ENCODE measurements at places on chromosomes 11 and 22.

DNA sequence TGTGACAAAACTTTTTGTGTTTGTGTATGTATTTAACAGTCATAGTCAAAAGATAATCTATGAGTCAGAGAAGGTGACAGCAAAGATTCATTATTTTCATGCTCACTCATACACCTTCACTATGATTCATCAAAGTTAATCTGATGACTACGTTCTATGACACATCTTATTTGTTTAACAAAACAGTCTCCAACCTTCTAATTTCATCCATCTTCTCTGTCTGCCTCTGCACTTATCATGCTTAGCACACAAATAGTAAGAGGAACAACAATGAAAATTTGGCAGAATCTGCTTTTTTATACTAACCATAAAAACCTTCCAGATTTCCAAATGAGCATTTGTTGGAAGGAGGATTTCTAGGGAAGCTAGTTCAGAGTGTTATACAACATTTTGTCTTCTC is 568.9 kb downstream of the LUZP2 start:
- no peak for DNase-seq

DNA sequence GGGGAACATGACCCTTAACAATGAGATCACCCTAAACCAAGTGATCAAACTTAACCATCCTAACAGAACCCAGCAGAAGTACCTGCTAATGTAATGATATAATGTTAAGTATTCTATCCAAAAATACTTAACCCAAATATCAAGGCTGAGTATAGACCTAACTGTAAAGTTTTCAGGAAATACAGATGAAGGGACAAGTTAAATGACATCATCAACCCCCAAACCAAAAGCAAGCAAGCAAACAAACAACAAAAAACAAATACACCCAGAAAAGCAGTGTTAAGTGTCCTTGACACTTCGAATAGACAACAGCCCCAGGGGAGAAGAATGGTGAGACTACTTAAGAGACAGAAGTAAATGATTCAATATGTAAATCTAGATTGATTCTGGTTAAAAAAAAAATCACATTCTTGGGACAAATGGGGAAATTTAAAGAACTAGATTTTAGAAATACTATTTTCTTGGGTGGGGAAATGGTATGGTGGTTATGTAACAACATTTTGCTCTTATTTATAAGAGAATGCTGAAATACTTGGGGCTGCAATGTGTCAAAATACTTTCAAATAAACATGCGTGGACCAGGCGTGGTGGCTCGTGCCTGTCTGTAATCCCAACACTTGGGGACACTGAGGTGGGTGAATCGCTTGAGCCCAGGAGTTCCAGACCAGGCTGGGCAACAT is 2.5 kb downstream of the CSTF3 start:
- DNase-seq = no peak

GRCh38 chr11:18071098-18071705 is 25.1 kb upstream of the TPH1 start:
- DNase-seq = no peak

- DNase-seq = no peak
Observed at GRCh38 chr22:31332010-31332409, 14.1 kb downstream of the PATZ1 start.

GRCh38 chr22:20279662-20280134 is 11.6 kb upstream of the RTN4R start:
- DNase-seq = no peak

DNA sequence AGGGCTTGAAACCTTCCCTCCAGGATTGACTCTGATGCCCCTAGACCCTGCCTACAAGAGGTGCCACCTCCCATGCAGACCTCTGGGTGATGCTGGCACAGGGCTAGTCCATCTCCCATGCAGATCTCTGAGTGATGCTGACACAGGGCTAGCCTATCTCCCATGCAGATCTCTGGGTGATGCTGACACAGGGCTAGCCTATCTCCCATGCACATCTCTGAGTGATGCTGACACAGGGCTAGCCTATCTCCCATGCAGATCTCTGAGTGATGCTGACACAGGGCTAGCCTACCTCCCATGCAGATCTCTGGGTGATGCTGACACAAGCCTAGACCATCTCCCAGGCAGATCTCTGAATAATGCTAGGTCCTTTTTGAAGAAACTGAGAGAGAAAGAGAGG is 321.7 kb downstream of the NTM start:
- no peak for DNase-seq

DNA sequence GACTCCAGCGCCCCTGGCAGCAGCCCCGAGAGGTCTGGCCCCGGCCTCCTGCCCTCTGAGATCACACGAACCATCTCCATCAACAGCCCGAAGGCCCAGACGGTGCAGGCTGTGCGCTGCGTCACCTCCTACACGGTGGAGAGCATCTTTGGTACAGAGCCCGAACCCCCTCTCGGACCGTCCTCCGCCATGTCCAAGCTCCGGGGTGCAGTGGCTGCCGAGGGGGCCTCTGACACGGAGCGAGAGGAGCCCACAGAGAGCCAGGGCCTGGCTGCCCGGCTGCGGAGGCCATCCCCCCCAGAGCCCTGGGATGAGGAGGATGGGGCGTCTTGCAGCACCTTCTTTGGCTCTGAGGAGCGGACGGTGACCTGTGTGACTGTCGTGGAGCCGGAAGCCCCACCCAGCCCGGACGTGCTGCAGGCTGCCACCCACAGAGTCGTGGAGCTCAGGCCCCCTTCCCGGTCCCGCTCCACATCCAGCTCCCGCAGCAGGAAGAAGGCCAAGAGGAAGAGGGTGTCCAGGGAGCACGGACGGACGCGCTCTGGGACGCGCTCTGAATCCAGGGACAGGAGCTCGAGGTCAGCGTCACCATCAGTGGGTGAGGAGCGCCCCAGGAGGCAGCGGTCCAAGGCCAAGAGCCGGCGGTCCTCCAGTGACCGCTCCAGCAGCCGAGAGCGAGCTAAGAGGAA is 7.6 kb downstream of the IRF7 start:
- DNase-seq = no peak

DNA sequence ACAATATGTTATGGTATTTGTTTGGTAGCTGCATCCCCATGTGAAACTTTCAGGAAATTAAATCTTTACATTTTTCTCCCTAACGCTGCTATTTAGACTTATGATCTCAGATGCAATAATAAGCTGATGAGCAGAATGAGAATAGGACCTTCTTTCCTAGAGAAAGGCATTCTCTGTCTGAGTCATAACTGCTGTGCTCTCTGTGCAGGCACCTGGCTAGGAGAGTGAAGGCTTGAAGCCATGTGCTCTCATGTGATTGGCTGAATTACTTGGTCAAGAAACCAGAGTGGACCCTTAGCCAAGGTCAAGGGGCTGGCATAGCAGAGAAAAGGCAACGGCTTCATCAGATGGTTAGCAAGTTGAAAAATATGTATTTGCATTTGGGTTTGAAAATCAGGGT is 185.0 kb downstream of the ADAMTS15 start:
- DNase-seq = no peak

- no peak for DNase-seq
Observed at GRCh38 chr11:41245704-41246398, 213.6 kb downstream of the LRRC4C start.

GRCh38 chr22:42654436-42655073 is 5.4 kb upstream of the CYB5R3 start:
- DNase-seq = no peak

GRCh38 chr22:24010018-24010391 is 1.1 kb upstream of the CABIN1 start:
- no peak for DNase-seq

DNA sequence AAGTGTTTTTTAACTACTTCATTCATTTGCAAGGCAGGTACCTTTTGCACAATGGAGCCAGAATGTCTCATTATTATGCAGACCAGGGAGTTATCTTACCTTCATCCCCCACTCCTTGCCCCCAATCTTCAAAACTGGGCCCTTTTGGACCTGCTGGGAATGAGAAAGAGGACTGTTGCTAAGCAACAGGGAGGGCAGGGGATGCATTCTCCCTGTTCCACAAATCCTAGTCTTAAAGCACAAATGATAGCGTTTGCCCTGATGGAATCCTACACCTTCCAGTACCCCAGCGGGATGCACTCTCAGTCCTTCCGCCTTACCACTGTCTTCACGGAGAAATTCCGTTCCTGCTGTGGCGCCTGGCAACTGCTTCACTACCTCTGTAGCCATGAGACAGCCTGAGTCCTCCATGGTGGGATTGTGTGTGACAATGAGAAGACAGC is 4.1 kb upstream of the KCNJ1 start:
- DNase-seq = no peak

DNA sequence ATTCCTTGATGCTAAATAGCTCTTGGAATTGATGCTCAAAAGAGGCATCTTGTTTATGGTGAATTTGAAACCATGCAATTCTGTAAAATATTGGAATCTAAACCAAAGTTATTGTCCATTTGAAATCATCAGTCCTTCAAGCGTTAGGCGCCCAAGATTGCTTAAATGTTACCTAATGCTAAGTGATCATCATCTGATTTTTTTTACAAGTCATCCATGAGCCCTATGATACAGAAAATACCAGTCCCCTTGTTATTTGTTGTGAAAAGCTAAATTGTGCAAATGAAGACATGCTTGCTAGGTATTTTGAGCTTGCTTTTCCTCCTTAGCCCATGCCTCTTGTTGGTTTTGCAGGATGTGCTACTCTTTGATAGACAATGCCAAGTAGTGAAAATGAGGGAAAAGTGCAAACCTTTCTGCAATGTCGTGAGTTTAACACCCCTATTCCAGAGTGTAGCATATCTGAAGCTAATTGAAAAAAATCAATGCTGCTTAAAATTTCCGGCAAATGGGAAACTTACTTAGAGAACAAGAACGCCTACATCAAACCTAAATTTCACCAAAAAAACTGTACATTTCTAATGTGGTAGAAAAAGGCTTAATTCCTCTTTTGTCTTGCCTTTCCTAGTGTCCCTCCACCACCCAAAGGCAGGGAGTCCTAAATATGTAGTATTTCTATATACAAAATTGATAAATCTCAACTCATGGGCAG is 1.9 kb downstream of the GRK3 start:
- no peak for DNase-seq

GRCh38 chr11:76690736-76691135 is 20.2 kb upstream of the LRRC32 start:
- DNase-seq = peak; percentile 11

DNA sequence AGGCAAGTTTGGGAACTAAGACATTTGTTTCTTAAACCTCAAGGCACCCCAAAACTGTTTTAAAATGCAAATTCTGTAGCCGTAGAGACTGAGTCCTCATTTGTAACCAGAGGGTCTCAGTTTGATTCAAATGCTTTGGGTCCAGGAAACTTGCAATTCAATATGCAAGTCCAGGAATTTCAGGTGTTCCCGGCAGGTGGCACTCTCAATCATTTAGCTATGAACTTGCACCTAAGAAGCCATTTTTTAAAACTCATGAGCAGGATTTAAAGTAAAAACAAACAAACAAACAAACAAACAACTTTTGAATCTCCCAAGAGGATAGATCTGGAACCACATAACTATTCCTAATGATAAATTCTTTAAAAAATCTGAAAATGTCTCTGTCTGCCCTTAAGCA is 8.7 kb upstream of the ABTB2 start:
- no peak for DNase-seq

GRCh38 chr11:33634291-33634834 is 66.3 kb downstream of the C11orf91 start:
- DNase-seq = no peak

DNA sequence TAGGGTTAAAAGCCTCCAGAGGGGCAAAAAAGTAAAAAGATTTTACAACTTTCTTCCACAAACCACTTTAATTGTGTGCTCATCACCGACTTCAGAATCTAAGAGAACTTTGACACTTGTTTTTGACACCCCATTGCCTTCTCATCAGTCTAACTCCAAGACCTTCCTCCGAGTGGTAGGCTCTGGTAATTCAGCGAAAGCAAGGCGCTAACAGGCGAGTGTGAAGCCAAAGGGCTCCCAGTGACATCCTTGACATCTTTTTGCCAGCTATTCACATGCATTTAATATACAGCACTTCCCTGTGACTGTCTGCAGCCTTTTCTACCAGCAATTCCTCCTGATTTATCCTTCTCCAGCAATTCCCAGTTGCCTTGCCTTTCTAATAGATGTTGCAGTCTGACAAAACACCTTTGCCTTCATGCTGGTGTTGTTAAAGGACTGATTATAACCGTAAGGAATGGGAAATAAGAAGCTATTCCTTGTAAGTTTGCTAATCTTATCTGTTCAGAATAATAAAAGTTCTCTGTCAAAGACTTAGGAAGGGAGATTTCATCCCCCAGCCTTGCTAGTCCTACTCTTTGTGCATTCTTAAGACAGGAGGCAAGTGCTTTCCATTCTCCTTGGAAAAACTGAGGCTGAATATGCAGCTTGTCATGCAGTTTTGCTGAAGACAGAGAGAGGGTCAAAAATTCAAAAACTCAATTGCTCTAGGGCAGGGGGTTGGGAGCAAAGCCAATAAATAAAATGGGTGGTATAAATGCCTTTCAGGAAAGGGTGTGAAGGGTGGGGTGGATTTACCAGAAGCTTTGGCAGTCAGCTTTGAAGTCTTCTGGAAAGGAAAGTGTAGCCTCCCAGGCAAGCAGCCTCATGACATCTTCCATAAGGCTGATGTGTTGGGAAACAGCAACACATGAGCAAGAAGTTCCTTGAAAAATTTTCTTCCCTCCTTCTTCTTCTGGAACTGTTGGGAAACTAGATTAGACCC is 39.1 kb downstream of the SNX19 start:
- DNase-seq = no peak

- no peak for DNase-seq
Observed at GRCh38 chr22:22389467-22389866, 119.1 kb downstream of the ZNF280B start.

GRCh38 chr22:43396934-43397457 is 14.8 kb upstream of the MPPED1 start:
- DNase-seq = no peak

DNA sequence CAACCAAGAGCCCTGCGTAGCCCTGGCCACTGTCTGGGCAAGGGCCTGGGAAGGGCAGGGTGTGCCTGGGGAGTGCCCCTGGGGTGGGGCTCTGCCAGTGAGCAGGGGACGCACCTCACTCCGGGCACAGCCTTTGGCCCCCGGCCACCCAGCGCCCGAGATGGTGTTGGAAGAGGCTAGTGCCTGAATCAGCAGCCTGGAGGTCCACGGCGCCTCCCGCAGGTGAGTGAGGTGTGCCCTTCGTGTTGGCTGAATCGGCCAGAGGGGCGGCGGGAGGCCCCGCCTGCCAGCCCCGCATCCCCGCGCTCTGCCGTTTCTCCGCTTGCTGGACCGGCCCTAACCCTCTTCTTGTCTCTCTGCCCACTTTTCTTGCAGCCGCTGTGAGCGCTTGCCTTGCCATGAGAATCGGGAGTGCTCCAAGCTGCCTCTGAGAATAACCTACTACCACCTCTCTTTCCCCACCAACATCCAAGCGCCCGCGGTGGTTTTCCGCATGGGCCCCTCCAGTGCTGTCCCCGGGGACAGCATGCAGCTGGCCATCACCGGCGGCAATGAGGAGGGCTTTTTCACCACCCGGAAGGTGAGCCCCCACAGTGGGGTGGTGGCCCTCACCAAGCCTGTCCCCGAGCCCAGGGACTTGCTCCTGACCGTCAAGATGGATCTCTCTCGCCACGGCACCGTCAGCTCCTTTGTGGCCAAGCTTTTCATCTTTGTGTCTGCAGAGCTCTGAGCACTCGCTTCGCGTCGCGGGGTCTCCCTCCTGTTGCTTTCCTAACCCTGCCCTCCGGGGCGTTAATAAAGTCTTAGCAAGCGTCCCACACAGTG is 60.1 kb downstream of the FBLN1 start:
- no peak for DNase-seq

Measured in AG09319 (cell line).